CD4-positive, alpha-beta T cell treated with Interleukin-6 for 4 hours (primary cell): ENCODE measurements at places on chromosomes 2 and 18.

GRCh38 chr18:11997466-11997865, 16.2 kb downstream of the IMPA2 start:
- no peak for DNase-seq

GRCh38 chr18:6751222-6751621, 21.7 kb downstream of the ARHGAP28 start:
- no peak for DNase-seq

DNA sequence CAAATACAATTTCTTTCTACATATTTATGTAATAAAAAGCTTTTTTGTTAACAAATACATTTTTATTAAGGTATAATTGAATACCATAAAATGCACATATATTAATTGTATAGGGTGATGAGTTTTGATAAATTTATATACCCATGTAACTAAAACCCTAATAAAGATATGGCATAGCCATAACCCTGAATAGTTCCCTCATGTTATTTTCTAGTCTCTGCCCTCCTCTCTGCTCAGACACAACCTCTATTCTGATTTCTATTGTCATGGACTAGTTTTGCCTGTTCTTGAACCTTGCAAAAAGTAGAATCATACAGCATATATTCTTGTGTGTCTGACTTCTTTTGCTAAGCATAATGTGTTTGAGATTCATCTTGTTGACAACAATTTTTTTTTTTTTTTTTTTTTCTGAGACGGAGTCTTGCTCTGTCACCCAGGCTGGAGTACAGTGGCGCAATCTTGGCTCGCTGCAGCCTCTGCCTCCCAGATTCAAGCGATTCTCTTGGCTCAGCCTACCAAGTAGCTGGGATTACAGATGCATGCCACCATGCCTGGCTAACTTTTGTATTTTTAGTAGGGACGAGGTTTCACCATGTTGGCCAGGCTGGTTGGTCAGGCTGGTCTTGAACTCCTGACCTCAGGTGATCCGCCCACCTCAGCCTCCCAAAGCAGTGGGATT, 38.6 kb upstream of the ZNF512 start:
- no peak for DNase-seq

- no peak for DNase-seq
Measured at GRCh38 chr2:37477921-37478320, 133.5 kb downstream of the QPCT start.

DNA sequence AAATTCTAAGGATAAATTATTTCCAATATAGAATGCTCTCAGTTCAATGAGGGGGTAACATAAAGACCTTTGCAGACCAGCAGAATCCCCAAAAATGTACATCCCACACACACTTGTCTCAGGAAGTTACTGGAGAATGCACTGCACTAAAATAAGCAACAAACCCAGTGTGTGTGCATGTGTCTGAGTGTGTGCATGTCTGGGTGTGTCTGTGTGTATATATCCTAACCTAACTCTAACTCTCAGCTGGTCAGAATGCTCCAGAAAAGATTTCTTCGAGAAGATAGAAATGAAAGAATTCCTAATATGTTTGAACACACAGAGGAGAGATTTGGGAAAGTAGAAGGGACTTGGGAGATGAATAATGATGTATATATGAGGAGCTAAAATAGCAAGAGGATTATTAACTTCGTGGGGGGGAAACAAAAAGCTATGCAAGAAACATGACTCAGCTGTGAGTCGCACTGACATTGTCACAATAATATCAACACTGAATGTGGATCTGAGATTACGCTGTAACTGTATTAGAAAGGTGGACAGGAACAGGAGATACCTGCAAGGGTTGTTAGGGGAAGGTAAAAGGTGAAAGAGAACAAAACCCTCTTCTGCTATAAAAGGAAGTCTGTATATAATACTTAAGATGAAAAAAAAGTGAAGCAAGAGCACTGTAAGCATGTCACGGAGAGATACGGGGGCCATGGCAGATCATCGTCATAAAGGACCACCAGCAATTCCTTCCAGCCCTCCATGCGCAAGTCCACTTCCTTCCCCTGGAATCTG, 11.1 kb downstream of the COLEC12 start:
- no peak for DNase-seq

- DNase-seq: no peak
Measured at GRCh38 chr2:3285901-3286645, 91.5 kb downstream of the EIPR1 start.

DNA sequence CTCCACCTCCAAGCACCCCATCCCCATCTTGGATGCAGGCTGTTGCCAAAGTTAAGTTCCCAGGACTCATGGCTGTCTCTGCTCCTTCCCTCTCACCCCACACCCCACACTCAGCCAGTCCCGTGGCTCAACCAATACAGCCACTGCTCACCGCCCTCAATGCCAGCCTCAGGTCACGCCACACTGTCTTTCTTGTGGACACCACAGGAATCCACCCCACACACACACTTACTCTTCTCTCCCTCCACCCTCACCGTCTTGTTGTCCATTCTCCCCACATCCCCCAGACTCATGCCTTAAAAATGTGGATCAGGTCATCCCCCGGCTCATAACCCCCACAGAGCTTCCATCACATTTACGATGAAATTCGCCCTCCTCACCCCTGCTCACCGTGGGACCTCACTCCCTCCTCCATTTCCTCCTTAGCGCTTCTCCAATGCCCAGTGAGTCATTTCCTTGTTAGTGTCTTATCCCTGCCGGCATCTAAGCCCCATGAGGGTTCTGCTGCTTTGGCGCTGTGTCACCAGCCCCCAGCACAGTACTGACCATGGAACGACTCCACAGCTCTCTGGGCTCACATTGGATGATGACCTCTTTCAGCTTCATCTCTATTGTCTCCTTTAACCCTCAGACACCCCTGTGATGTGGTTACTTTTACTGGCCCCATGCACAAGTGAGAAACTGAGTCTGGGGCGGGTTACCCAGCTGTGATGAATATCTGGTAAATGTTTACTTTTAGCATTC, 13.8 kb downstream of the MLPH start:
- no peak for DNase-seq

- no peak for DNase-seq
Measured at GRCh38 chr2:239303711-239304532, 96.9 kb downstream of the HDAC4 start.

DNA sequence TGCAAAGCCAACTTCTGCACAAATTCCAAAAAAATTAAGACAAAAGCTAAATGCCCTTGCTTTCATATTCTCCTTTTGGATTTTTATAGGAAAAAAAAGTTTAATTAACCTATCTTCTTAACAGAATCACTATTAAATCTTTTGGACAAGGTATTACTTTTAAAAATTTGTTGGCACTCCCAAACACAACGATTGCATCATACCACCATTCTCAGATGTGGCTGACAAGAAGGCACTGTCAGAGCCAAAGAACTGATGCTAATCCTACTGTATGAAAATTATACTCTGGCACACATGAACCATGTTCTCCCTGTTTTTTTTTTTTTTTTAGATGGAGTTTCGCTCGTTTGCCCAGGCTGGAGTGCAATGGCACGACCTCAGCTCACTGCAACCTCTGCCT, 58.4 kb downstream of the NOL10 start:
- no peak for DNase-seq
